ENCODE measurements at places on chromosomes 16 and 17.

DNA sequence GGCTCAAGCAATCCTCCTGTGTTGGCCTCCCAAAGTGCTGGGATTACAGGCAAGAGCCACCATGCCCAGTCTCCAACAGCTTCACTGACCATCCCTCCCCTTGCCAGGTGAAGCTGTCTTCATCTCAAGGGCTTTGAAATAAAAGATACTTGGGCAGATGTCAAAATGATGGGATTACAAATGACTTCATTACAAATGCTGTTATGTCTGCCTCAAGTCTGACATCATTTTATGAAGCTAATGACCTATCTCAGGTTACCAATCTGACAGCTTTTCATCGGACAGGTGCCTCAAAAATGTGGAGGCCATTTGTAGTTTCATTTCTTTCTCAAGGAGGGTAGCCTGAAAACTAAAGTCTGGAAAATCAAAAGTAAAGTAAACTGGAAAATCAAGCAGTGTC is 323.7 kb upstream of the TBX2 start:
- DNase-seq: no peak

- DNase-seq: no peak
These were observed at the start of gene RBFOX1 for GRCh38 chr16:7332611-7333010. Gene RBFOX1, plus strand, starts transcription at chr16:7332845.

GRCh38 chr16:30557707-30557956 is 542 bp downstream of the ZNF764 start:
- DNase-seq: no peak

DNA sequence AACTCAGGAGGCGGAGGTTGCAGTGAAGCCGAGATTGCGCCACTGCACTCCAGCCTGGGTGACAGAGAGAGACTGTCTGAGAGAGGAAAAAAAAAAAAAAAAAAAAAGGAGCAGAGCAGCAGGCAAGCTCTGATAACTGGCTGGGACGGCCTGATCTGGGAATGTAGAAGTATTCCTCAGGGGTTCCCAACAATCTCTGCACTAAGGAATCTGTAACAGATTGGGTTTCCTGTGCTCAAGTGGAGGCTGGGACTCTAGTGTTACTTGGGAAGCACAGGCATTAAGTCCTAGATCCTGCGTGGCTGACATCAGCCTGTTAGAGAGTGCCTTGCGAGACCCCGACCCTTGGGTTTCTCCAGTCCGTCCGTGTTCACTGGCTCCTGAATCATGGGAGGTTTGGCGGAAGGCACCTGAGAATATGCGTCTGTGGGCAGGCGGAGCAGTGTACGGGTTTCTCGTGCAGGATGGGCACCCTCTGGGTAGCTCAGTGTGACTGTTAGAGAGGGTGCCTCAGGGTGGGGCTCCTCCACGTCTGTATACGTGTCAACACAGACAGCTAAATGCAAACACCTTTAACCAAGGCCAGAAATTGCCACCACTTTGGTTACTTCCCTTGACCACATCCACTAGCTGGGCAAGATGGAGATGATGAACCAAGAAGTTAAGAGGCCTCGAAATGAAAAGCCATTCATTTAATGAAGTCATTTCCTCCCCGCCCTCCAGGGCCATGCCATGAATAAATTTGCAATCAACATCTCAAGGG is 174.9 kb upstream of the RPL38 start:
- no peak for DNase-seq

DNA sequence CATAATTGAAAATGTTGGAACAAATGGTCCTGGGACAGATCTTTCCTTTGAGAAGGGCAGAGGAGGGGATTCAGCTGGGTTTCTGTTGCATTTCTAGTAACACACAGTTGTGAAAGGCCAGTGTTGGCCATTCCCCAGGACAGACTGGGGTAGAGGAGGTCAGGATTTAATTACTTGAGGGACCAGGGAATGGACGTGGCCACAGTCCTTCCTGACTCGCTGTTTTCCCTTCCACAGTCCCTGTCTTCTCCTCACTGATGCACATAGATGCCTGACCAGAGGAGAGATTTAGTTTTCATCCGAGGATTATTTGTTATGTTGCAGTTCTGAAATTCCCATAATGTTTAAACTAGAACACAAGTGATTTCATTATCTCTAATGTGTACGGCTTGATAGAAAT is 25.2 kb upstream of the HEATR6 start:
- DNase-seq: no peak

DNA sequence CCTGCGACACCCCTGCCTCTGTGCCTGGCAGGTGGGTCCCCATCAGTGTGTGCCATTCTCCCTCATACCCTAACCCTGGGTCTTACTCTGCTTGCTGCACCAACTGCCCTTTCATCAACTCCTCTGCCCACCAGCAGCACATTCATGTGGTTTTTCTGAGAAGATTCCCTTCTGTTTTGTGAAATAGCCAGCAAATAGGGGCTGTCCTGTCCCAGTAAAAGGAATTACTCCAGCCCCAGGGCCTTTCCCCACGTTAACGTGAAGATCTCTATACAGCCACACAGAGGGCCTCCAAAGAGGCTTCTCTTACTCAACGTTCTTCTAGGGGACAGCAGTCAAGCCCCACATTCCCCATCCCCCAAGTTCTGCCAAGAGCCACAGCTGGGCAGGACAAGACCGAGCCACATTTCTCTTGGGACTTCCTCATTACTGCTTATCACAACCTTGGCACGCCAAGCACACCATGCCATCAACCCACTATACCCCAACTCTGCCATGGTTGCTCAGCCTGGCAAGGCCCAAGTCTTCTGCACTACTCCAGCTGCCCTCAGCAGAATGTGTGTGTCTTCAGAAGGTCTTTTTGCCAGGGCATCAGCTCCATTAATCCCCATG is 18.7 kb upstream of the CCL2 start:
- DNase-seq: no peak

GRCh38 chr17:73132085-73132492 is 32.7 kb upstream of the SSTR2 start:
- no peak for DNase-seq

DNA sequence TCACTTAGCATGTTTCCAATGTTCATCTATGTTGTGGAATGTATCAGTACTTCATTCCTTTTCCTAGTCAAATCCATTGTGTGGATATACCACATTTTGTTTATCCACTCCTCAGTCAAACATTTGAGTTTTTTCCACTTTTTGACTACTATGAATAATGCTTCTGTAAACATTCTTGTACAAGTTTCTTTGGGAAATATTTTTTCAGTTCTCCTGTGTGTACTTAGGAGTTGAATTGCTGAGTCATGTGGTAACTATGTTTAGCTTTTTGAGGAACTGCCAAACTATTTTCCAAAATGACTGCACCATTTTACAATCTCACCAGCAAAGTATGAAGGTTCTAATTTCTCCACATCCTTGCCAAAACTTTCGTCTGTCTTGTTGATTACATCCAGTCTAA is 223.7 kb upstream of the AXIN2 start:
- DNase-seq: no peak

GRCh38 chr17:79595921-79596320 is 14.9 kb downstream of the RBFOX3 start:
- no peak for DNase-seq

GRCh38 chr16:84228256-84228838 is 11.5 kb downstream of the KCNG4 start:
- DNase-seq: no peak

- DNase-seq: no peak
These were observed 227.3 kb downstream of the IRX3 start for GRCh38 chr16:54059319-54059718.

DNA sequence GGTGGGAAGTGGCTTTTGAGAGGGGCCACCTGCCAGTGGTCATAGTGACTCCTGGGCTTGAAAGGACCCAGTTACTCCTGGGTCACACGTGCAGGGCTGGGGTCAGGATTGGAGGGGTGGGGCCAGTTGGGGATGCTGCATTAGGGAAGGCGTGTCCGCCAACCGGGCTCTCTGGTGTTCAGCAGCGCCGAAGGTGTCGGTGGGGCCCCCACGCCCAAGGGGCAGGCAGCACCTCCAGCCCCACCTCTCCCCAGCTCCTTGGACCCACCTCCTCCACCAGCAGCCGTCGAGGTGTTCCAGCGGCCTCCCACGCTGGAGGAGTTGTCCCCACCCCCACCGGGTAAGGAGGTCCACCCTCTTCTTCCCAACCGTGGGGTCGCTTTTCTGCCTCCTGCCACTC is 9.5 kb downstream of the ABI3 start:
- no peak for DNase-seq

- no peak for DNase-seq
These were observed 2.5 kb upstream of the METRNL start for GRCh38 chr17:83076938-83077337.

GRCh38 chr16:3292604-3293003 is 9.3 kb downstream of the ZNF263 start:
- DNase-seq: no peak

Data from stimulated activated CD8-positive, alpha-beta memory T cell treated with anti-CD3 and anti-CD28 coated beads, Interleukin-4, amount 100 ng/mL, for 4 hours (primary cell).